ENCODE measurements at places on chromosomes 1 and 21.
A peak's percentile ranks its signal among the peaks of the same experiment; 100 is the strongest.

DNA sequence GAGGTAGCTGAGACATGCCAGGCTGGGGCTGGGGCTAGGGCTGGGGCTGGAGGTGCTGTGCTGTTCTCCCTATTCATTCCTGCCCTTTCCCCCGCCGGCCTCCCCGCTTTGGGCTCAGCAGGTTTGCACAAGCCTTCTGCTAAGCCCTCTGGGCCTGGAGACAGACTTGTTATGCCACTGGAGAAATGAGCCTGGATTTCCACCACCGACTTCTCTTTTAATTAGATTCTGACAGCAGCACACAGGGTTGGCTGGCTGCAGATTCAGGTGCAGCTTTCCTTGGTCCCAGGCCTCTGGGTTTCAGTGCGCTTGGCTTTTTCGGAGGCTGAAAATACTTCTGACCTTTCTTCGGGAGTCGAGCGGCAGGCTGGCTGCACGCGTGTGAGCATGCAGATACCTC is 71.5 kb upstream of the ACTL8 start:
- DNase-seq, result no peak

DNA sequence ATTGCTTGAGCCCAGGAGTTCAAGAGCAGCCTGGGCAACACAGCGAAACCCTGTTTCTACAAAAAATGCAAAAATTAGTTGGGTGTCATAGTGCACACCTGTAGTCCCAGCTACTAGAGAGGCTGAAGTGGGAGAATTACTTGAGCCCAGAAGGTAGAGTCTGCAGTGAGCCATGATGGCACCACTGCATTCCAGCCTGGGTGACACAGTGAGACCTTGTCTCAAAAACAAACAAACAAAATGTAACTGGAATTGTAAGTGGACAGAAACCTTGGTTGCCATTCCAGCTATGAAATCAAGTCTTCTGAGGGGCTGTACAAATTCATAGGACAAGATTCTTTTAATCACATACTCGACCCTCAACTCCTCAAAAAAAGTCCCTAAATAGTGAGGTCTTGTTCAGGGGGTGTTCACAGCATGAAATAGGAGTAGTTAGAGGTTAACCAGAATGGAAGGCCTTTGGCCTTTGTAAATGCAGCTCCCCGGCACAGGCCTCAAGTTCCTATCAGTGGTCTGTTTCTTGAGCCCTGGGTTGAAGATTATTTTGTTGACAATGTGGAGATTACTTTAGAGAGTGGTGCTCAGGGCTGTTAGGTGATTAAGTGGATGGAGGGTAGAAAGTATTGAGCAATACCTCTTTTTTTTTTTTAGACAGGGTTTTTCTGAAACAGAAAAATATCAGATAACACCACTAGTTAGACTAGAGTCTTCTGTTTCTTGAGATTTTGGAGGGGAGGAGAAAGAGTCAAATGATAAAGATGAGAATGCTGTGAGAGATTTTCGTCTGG is 138.7 kb upstream of the ZNF648 start:
- DNase-seq, result no peak

GRCh38 chr1:245999697-246000637 is 507.1 kb downstream of the SMYD3 start:
- no peak for DNase-seq

- no peak for DNase-seq
Observed at GRCh38 chr1:170377440-170377839, 154.5 kb upstream of the GORAB start.

DNA sequence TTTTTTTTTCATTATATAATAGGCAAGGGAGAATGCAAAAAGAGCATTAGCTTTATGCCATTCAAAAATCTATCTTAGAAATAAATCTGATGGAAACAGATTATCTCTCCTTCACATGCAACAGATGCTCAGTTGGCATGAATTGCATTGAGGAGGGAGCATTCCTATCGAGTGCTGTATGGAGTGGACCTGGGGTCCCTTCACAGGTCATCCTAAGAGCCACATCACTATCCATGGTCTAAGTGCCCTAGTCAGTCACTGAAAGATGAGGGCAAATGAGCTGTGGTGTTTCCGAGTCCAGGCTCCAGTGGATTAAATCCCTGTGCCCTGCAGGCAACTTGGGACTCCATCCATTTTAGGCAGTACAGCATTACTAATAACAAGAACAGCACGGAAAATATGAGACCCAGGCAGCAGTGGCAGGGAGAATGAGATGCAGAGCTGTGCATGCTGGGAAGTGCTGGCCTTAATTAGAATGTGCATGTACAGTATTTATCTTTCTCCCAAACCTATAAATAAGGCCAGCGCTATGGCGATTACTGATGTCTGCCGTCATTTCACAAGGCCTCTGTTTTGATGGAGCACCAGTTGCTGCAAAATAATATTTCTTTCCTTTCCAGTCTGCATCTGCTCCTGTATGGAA is 512.3 kb upstream of the PLXNA2 start:
- DNase-seq, result no peak

GRCh38 chr1:215508311-215508710 is 58.8 kb upstream of the KCTD3 start:
- DNase-seq, result no peak

DNA sequence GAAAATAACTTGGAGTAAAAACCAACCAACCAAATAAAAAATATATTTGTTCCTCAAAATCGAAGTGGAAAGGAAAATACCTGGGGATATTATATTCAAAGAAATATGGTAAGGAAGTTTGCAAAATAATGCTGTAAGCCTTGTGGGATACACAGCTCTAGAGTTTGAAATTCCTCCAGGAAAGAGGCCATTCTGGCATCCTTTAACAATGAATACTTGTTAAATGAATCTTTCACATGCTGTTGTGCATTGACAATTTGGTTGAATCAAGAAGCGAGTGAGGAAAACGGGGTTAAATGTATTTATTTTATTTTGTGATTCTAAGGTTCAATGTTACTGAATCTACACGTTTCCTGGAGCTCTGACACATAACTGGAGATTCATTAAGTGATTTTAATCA is 30.5 kb upstream of the NTNG1 start:
- no peak for DNase-seq

DNA sequence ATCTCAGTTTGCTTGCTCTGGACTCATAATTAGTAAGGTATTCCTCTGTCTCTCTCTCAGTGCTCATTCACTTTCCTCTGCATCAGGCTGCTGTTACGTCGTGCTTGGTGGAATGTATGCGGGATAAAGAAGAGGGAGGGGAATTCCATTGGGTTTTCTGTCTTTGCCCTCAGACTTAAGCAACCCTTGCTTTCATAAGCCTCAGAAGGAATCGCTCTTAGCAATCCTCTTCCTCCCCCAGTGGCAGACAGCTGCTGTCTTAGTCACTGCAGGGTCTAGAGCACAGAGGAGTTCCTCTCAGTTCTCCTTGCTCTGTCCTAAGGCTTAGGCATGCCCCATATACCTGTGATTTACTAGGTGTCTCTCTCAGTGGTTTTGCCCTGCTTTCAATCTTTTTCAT is 19.1 kb upstream of the NTMT2 start:
- no peak for DNase-seq

DNA sequence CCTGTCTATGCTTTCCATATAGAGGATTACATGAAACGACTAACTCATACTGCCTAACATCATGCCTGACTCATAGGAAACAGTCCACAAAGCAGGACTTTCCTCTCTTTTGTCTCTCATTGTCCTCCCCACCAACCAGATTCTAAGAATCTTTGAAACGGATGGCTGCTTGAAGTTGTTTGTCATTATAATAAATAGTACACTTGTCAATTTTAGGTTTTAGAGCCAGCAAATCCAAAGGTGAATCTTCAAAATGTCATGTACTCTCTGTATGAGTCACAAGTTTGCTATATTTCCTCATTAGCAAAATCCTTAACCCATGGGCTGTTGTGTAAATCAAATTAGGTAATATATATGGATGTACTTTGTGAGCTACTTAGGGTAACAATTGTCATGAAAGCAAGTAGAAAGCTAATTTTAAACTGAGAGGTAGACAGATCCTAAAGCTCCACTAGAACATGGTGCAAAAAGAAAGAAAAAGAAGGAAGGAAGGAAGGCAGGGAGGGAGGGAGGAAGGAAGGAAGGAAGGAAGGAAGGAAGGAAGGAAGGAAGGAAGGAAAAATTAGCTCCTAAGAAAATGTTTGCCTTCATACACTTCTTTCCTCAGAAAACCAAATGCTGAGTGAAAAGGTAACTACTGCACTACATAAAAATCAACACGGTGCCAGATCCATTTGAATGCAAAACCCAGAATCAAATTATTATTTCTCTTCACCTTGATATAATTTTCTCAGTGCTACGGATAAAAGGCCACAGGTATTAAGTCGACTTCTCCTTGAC is 129.5 kb upstream of the PRMT6 start:
- DNase-seq, result no peak

DNA sequence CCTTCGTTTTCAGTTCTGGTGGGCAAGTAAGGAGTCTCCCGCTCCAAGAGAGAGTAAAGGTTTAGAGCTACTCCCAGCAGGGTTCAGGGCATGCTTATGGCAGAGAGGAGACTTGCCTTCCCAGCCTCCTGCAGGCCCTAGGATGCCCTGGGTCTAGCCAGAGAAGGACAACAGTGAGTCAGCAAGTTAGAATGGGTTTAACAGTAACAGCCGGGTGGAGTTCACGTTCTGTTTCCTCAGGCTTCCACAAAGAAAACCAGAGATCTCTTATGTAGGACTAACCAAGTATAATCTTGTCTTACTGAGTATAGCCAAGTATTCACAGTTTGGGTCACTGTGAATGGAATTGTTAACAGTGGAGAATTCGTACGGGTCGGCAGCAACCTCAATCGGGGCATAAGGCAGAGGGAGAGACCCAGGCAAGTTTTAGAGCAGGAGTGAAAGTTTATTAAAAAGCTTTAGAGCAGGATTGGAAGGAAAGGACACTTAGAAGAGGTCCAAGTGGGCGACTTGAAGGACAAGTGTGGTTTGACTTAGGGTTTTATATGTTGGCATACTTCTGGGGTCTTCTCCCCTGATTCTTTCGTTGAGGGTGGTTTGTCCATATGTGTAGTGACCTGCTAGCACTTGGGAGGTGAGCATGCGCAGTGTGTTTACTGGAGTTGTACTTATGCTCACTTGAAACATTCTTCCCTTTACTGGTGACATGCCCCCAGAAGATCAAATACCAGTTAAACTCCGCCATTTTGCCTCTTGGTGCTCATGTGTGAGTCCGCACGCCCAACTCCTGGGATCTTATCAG is 4.5 kb downstream of the OVAAL start:
- DNase-seq, result no peak

DNA sequence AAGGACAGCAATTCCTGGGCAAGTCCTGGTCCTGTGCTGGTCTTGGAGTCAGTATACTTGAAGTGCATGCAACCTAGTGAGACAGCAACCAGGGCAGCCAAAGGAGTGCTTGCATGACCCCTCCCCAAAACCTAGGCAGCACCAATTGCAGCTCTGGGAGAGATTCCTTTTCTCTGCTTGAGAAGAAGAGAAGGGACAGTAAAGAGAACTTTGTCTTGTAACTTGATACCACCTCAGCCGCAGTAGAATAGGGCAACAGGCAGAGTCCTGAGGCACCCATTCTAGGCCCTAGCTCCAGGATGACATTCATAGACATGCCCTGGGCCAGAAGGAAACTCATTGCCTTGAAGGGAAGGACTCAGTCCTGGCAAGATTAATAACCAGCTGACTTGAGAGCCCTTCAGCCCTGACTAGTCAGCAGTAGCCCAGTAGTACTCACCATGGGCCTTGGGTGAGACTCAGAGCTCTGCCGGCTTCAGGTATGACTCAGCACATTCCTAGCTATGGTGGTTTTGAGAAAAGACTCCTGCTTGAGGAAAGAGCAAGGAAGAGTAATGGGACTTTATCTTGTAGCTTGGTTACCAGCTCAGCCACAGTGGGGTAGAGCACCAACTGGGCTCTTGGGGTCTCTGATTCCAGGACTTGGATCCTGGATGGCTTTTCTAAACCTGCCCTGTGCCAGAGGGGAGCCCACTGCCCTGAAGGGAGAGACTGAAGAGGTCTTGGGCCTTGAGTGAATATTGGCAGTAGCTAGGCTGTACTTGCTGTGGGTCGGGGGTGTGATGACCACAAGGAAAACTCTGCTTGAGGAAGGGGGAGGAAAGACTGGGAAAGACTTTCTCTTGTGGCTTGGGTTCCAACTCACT is 51.7 kb upstream of the ACADM start:
- DNase-seq, result no peak

GRCh38 chr1:63859480-63860275 is 85.9 kb downstream of the ROR1 start:
- no peak for DNase-seq

- no peak for DNase-seq
Observed at GRCh38 chr1:160415696-160416290, 15.4 kb downstream of the VANGL2 start.

GRCh38 chr1:22618056-22618455 is 18.4 kb upstream of the C1QA start:
- no peak for DNase-seq

DNA sequence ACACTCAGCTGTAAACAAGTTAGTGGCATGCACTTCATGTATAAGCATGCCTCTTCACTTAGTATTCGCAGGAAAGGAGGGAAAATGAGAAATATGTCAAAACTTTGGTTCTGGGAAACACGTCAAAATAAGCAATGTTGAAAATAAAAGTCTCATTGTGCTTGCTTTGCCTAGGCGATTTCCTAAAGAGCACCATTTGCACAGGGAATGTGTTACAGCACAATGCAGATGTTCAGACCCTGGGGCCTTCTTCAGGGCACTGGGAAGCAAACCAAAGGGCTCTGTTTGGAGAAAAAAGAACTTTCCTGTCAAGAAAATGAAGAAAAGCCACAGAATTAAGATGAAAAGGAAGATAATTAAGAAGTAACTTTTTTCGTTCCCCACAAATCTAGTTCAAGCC is 98.6 kb upstream of the PLD5 start:
- DNase-seq, result no peak

- DNase-seq, result no peak
Observed at GRCh38 chr1:866095-866494, 57.6 kb upstream of the SAMD11 start.

DNA sequence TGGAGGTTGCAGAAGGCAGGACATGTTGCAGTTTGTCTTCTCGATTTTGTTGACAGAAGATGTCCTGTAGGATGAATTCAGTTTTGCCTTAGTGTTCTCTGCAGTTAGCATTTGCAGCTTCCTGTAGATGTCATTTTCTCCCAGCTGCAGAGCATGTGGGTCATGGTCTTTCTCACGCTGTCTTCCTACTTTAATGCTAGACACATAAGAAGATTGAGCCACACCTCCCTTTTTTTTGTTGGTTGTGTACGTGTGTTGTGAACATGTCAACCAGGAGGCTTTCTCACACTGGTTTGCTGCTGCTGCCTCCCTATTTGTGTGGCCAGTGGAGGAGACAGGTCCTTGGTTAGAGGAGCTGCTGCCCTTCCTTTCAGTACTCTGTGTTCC is 110.7 kb downstream of the VPS13D start:
- DNase-seq, result no peak

GRCh38 chr1:109877317-109877771 is 33.3 kb upstream of the CSF1 start:
- peak; percentile 32 for DNase-seq

GRCh38 chr1:55425310-55425930 is 210.3 kb upstream of the USP24 start:
- DNase-seq, result no peak

- DNase-seq, result no peak
Observed at GRCh38 chr1:172325531-172325930, 95.0 kb upstream of the C1orf105 start.

DNA sequence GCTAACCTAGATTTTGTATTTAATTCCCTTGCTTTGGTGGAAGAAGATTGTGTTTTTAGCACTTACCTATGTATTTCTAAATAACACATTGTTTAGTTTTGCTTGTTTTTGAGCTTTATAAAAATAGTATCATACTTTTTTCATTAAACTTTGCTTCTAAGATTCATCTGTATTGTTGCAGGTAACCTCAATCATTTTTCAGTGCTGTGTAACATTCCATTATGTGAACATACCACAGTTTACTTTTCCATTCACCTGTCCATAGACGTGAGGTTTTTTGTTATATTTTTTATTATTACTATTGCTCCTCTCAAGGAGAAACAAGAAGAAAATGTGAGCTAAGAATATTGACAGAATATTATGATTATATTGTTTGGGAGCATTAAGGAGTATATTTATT is 15.2 kb upstream of the PLEKHO1 start:
- DNase-seq, result no peak
